GM23248 (cell line): ENCODE measurements at places on chromosomes 5 and 9.

GRCh38 chr5:130335117-130335516 is 430.9 kb downstream of the CHSY3 start:
- no peak for DNase-seq

DNA sequence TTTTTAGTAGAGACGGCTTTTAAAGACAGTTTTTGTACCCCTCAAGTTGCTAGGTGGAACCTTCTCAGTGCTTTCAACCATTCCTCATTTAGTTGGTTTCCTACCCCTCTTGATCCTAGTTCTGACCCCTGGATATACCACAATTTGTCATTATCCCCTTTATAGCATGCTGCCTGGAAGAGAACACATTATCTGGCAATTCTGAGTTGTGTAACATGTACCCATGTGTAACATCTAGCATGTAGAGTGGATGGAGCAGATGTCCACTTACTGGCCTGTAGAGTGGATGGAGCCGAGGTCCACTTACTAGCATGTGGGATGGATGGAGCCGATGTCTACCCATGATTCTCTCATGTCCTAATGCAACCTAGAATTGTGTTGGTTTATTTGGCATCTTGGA is 7.5 kb downstream of the SLC36A1 start:
- no peak for DNase-seq

- no peak for DNase-seq
These were observed 508.6 kb upstream of the FAM174A start for GRCh38 chr5:100026606-100027005.

DNA sequence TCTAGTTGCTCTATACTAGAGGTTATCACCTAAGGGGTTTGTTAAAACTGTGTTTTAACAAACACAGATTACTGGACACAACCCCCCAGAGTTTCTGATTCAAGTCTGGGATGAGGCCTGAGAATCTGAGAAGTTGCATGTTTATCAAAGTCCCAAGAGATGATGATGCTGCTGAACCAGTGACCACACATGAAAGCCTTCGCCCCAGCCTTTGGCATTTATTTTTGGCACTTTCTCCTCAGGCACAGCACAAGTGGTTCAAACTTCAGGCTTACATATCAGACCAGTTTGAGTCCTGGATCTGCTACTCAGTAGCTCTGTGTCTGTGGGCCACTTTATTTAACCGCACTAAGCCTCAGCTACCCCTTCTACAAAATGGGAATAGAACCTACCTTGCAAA is 407.2 kb upstream of the PIK3R1 start:
- DNase-seq: peak; percentile 24

DNA sequence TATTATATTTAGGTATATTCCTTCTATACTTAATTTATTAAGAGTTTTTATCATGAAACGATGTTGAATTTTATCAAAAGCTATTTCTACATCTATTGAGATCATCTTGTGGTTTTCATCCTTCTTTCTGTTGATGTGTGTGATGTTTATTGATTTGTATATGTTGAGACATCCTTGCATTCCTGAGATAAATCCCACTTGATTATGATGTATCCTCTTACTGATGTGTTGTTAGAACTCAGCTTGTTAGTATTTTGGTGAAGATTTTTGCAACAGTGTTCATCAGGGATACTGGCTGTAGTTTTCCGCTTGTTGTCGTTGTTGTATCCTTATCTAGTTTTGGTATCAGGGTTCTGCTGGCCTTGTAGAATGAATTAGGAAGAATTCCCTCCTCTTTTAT is 213.6 kb downstream of the GDNF start:
- DNase-seq: no peak

- DNase-seq: peak; percentile 31
These were observed 20.9 kb downstream of the CDHR2 start for GRCh38 chr5:176570044-176570443.
